ENCODE measurements at places on chromosomes 16 and 17.
A peak's percentile ranks its signal among the peaks of the same experiment; 100 is the strongest.

DNA sequence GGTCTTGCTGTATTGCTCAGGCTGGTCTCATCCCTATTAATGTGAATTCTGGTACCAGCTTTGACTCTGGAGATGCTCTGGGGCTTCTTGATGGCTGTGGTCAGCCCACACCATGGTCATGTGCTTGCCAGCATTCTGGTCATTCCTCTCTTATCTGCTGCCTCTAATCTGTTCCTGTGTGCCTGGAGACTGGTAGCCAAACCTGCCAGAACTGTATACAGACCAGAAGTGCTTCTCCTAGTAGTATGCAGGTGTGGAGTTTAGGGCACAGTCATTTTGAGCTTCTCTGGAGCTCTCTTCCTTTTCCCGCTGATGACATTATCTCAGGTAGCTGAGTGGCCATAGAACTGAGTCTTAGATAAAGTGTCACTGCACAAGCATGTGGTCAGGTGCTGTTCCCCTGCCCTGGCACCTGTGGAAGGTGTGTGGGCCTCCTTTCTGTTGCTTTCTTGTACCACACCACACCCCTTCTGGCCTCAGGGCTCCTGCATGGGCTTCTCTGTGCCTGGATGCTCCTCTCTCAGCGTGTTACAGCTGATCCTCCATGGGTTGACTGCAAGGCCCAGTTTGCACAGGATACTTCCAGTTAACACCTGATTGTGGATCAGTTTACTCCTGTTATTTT lies 162.7 kb downstream of the SPECC1 start:
- no peak for DNase-seq

DNA sequence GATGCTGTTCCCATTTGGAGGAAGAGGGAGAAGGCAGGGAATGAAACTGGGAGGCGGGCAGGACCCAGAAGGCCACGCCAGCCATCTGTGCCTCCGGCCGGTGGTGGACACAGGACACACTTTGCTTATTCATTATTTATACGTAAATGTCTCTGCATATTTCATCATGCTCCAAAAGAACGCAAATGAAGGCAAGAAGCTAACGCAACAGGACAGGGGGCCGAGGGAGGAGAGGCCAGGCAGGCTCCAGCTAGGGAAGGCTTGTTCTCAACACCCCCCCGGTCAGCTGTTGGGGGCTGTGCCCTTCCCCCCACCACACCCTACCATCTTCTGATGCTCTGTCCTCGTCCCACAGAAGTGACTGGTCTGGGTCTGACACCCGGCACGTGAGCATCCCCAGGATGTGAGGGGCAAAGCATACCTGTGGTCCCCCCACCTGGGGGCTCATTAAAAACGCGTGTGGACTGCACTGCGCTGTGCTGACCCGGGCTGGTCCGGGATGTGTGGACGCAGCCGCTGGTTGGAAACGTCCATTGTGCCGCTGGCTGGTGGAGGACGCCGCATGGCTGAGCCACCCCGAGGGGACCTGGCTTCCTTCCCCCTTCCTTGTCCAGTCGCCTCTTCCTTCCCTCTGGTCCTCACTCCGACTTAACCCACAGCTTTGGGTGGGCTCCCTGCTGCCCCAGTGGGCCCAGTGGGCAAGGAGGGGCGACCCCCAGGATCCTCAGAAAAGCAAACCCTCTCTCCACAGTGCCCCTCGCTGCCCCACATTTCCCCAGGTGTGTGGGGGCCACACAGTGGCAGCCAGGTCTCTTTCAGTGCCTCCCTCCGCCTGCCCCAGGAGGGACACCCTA lies 46.4 kb upstream of the ENPP7 start:
- DNase-seq, result no peak

DNA sequence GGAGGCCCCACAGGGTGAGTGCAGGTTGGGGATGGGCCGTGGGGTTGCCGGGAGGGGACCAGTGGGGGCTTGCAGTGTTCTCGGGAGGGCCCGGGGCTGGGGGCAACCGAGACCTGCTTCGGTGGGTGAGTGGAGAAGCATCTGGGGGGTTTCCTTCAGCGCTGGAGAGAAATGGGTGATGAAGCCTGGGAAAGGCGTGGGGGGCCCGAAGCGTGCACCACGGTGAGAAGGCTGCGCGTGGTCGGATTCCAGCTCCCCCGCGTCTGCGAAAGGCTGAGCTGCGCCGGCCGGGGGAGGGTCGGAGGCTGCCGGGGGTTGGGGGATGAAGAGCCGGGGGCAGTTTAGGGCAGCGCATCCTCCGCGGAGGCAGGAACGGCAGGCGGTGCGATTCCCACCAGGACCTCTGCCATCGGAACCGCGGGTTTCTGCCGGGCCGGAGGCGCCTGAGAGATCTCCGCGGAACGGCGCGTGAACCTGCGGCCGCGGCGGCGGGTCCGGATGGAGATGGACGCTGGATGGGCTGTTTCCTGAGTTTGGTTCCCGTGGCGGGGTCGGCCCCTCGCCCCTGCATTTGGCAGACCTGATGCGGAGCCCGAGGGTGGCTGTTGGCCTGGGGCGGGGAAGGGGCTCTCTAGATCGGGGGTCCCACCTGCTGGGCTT lies 6.9 kb upstream of the SSTR5 start:
- DNase-seq, result no peak

DNA sequence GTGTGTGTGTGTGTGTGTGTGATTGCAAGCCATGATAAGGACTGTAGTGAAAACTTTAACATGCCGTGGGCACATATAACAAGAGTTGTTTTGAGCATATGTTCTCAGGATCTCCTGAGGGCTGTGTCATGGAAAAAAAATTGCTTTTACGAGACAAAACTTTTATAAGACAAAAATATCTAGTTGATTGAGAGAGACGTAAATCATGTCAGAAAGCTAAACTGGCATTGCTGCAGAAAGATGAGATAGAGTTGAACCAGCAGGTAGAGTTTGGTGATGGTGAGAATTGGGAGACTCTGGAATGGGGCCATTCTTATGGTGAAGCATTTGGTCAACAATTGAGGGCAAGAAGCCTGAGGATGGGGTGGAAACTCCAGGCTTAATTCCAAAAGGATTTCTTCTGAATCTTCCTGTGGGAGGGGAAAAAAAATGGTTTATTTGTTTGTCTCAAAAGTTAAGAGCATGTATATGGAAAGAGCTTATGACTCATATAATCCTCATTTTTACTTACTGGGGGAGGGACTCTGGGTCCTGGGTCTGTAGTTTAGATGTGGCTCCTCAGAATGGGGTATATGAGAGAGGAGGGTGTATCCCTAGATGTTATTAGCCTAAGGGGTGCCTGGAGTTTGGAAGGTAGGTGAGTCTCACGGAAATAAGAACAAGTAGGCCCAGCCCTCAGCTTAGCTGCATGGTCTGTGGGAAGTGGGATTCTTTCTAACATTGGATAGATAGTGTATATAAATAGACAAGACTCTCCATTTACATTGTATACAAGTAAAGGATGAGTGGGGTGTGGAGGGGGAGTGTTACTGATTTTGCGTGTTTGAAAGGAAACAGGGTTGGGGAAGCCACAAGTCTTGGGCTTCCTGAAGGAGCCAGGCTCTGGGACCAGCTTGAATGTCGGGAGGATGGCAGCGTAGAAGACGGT lies 7.1 kb downstream of the MINK1 start:
- no peak for DNase-seq

GRCh38 chr17:4305224-4305623 lies 41.4 kb upstream of the ANKFY1 start:
- DNase-seq, result no peak

DNA sequence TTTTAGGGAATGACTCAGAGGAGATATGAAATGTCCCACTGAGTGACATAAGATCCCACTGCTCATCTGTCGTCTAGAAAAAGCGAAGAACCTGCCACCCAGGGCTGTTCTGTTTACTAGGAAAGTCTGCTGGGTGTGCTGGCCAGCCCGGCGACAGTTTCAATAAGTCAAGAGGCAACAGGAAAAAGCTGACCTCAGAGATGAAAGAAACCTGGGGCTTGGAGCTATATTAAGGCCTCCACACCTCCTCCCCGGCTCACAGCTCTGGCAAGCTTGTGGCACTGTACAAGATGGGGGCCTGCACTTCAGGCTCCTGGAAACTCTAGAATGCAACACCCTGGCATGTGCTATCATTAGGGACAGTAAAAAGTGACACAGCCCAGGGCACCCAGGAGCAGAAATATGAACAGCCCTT lies 10.6 kb downstream of the ZFHX3 start:
- DNase-seq, result no peak

DNA sequence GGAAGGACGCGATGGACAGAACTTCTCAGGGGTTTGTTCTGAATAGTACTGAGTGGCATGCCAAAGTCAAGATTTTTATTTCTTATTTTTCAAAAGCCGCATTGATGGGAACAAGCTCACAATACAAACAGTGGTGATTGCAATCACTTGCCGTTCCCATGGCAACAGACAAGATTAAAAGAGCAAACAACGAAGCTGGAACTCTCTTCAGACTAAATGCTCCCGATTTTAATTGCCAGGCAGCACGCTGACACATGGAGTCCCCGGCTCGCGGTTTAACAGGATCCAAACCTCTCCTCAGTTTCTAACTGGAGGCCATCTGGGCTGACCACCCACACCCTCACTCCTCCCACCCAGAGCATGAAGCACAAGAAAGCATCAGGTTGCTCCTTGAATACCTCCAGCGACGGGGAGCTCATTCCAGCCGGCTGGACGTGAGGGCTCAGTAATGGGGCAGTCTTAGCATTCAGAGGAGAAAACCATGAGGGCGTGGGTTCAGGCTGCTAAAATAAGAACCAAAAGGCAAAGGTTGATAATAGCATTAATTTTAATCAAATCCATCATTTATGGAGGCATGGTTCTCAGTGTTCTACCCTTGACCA lies 41.5 kb downstream of the AIPL1 start:
- peak; percentile 21 for DNase-seq
